Fibroblast of skin of right biceps (primary cell): ENCODE measurements at places on chromosomes 7 and 10.

GRCh38 chr7:9603291-9603690 lies 1169.9 kb downstream of the NXPH1 start:
- no peak for DNase-seq

- DNase-seq = no peak
Observed at GRCh38 chr7:40815022-40815421, 680.2 kb downstream of the SUGCT start.

GRCh38 chr10:11483201-11484148 lies 128.0 kb downstream of the USP6NL start:
- no peak for DNase-seq

GRCh38 chr7:80134536-80135308 lies at the start of gene GNAI1:
GNAI1 (plus strand) TSS chr7:80134831; CDS start chr7:80135161, 330 bp downstream.
- DNase-seq = peak; percentile 77

- peak; percentile 70 for DNase-seq
Observed at GRCh38 chr7:44769776-44770294, 21.2 kb downstream of the ZMIZ2 start.

- DNase-seq = no peak
Observed at GRCh38 chr7:129775695-129776361, 164.3 kb downstream of the NRF1 start.

GRCh38 chr7:47905076-47905920 lies 43.0 kb downstream of the PKD1L1 start:
- peak; percentile 46 for DNase-seq

- no peak for DNase-seq
Observed at GRCh38 chr7:3561932-3562331, 260.9 kb downstream of the SDK1 start.

GRCh38 chr10:100621360-100622205 lies 85.8 kb downstream of the HIF1AN start:
- peak; percentile 34 for DNase-seq
